ENCODE measurements at places on chromosomes 4 and X.
A peak's percentile ranks its signal among the peaks of the same experiment; 100 is the strongest.

GRCh38 chr4:77104791-77105540 is 29.2 kb upstream of the CCNI start:
- no peak for DNase-seq

DNA sequence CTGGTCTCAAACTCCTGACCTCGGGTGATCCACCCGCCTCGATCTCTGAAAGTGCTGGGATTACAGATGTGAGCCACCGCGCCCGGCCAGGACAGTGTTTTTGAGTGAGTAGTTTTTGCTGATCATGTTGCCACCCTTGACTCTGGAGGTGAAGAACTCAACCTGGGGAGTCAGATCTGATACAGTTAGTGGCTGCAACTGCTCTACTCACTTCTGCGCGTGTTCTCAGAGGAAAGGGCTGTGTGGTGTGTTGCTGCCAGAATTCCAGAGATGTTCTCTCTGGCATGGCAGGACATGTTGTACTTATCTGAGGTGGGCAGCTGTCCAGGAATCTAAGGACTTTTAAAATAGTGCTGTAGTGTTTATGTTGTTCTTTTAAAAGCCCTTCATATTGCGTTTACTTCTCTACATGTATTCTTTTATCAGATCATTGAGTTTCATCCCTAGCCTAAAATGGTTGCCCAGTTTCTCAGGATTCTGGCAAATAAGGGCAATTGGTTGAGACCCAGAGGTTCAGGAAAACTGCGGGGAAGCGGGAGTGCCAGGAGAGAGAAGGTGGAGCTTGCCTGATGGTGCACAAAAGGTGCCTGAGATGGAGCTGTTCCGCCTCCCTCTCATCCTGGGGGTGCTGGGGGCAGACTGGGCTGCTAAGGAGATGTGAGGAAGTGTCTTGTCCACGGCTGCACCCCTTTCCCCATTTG is 97.7 kb downstream of the ARHGAP10 start:
- DNase-seq: no peak

- DNase-seq: peak; percentile 60
These were observed 2.5 kb downstream of the CXorf38 start for GRCh38 chrX:40644821-40645358.

DNA sequence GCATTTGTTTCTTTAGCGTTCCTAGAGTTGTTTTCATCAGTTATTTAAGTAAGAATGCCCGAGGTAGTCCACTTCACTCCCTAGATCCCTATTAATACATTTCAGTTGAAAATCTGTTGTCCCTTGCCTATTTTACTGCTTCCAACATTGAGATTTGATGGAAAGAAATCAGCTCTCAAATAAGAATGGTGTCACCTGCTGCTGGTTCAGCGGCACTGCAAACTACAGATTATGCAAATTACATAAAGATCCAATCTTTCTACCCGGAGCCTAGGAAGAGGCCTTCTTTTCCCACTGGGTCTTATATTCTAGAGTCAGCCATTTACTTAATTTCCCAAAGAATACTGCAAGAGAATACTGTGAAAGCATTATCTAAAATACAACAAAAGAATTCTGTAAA is 597.6 kb upstream of the MAGEB2 start:
- no peak for DNase-seq

DNA sequence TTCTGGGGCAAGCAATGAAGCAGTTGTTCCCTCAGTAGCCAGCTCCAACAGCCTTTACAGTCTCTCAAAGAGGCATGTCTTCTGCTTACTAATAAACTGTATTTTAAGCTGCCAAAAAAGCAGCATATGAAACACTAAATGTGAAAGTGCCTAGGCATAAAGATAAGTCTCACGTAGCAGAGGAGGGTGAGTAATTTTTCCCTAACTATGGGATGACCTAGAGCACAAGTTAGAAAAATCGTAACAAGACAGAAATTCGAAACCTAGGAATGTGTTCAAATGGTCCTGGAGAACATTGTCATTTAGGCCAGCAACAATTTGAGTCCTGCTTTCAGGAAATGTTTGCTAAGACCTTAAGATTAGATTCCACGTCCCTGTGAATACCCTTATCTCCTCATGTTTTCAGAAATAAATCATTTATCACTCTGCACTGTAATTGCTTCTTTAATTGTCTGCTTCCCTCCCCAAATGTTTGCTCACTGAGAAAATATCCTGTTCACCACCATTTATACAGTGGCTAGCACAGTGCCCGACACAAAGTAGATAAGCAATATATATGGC is 222.2 kb downstream of the KCNIP4 start:
- no peak for DNase-seq

- DNase-seq: no peak
These were observed 14.3 kb upstream of the FAM241A start for GRCh38 chr4:112130906-112131305.

DNA sequence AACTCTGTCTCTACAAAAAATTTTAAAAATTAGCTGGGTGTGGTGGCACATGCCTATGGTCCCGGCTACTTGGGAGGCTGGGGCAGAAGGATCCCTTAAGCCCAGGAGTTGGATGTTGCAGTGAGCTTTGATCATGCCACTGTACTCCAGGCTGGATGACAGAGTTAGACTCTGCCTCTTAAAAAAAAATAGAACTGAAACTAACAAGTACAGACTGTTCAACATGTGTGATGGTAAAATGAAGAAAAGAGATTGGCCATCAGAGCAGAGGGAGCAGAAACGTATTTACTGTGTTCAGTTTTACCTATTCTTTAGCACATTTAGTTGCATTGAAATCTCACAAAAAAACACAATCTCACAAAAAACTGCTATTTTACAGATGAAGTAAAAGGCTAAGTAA is 77.9 kb upstream of the NAP1L5 start:
- no peak for DNase-seq

GRCh38 chr4:31124008-31124585 is 403.9 kb downstream of the PCDH7 start:
- DNase-seq: no peak

- DNase-seq: no peak
These were observed 66.1 kb downstream of the BMP3 start for GRCh38 chr4:81096566-81096965.

GRCh38 chr4:19319607-19320006 is 932.1 kb upstream of the SLIT2 start:
- no peak for DNase-seq

DNA sequence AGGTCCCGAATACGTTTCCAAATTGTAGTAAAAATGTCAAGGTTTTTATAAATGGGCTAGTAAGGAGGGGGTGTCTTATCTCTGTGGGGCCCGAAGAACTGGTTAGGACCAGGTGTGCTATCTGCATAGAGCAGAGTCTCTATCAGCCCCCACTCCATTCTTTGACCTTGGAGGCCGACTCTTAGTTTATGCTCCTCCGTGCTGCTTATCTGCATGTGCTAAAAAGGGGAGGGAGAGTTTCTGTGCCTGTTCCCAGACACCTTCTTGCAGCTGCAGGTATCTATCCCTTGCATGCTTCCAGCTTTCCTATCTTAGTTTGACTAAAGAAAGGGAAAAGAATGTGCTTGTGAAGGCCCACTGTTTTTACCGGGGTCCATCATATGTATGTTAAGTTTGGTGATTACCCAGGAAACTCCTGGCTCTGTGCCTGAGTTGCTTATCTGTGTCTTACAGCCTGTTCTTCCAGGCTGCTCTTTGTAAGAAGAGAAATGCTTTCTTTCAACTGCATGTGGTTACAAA is 28.6 kb upstream of the NAF1 start:
- DNase-seq: no peak

- DNase-seq: no peak
These were observed 21.7 kb upstream of the CXCL8 start for GRCh38 chr4:73718375-73719373.

GRCh38 chr4:76896614-76897535 is 1.1 kb downstream of the SOWAHB start:
- DNase-seq: no peak

- peak; percentile 26 for DNase-seq
These were observed 519 bp downstream of the SLC25A4 start for GRCh38 chr4:185143601-185143969.

- no peak for DNase-seq
These were observed 296.2 kb downstream of the FRMPD4 start for GRCh38 chrX:12434493-12434892.

GRCh38 chr4:75484190-75484589 is 30.0 kb downstream of the RCHY1 start:
- no peak for DNase-seq

- DNase-seq: no peak
These were observed 1206.1 kb downstream of the ARAP2 start for GRCh38 chr4:35038079-35038805.

DNA sequence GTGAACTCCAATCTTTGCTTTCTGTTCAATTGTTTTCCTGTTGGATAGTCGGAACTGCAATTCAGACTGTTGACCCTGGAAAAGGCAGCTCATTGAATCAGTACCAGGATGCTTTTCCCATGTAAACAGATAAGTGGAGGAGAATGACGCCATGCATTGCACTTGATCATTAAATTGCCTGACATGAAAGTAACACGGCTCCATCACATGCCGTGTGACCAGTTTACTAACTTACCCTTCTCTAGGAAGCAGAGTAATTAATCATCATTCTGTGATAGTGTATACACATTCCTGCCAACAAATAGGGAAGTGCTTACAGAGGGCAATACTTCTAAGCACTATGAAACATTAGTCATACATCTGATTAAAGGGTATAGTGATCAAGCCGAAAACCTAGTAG is 101.4 kb downstream of the PPARGC1A start:
- DNase-seq: peak; percentile 10

GRCh38 chr4:180571516-180572055 is 1671.6 kb upstream of the TENM3 start:
- DNase-seq: no peak

DNA sequence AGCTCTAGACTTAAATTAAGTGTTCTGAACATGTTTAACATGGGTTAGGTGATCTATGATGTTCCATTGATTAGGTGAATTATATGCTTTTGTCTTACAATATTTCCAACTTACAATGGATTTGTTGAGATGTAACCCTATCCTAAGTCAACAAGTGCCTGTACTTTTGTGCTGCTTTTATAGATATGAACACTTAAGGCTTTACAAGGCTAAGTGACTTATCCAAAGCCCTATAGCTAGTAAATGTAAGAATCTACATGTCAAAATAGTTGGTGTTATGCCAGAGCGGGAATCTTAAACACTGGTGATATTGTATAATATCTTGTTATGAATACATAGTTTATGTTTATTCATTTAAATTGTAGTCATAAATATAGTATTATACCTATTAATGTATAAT is 1629.1 kb upstream of the IGFBP7 start:
- no peak for DNase-seq

DNA sequence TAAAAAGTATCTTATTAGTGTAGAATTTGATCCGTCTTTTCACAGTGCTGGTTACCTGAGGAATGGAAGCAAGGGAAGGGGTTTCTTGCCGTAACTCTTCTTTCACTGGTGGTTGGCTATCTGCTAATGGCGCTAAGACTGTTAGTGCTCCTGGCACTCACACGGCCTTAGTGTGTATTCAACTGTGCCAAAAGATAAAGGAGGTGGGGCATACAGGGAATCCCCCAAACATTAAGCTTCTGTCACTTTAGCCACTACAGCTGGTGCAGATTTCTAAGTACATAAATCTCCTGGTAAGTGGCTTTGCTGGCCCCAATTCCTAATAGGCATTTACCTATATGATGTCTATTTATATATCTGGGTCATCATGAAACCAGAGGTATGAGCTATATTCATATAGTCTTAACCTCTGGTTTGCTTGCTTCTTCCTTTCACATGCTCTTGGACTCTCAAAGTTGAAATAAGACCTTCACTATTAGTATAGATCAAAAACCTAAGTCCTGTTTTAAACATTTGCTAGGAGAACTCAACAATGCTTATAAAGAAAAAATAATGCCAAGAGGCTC is 95.1 kb downstream of the TSPAN7 start:
- no peak for DNase-seq

- DNase-seq: no peak
These were observed 30.7 kb downstream of the EREG start for GRCh38 chr4:74395633-74396032.

GRCh38 chr4:62170235-62170634 is 970.1 kb downstream of the ADGRL3 start:
- no peak for DNase-seq

DNA sequence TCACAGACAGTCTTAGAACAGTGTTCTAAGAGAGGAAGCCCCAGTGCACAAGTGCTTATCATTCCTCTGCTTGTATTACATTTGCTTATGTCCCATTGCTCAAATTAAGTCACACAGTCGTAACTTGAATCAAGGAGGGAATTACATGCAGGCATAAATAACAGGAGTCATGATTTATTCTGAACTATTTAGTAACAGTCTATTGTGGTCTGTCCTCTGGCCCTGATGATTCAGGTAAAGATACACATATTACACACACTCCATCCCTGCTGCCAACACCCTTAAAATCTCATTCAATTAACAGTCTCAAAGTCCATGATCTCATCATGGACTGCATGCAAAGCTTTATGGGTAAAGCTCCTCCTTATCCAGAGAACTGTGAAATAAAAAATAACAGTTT is 60.1 kb downstream of the GRIA2 start:
- no peak for DNase-seq

DNA sequence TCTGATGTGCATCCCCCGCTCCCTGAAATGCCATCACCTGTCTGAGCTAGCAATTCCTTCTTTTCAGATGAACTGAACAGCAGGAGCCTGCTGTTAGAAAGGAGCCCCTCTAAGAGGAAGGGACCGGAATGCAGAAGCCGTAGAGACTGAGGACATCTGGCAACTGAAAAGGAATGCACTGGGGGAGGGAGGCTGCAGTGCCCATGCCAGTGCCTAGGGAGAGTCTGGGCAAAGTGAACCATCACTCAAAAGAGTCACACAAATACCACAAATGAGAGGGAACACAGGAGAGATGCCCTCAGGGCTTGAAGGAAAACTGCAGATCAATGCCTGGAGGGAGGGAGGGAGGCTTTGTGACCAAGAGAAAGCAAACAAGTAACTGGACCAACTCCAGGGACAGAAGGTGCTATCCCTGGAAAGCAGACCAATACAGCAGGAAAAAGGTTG is 93.9 kb upstream of the CBR4 start:
- DNase-seq: no peak

DNA sequence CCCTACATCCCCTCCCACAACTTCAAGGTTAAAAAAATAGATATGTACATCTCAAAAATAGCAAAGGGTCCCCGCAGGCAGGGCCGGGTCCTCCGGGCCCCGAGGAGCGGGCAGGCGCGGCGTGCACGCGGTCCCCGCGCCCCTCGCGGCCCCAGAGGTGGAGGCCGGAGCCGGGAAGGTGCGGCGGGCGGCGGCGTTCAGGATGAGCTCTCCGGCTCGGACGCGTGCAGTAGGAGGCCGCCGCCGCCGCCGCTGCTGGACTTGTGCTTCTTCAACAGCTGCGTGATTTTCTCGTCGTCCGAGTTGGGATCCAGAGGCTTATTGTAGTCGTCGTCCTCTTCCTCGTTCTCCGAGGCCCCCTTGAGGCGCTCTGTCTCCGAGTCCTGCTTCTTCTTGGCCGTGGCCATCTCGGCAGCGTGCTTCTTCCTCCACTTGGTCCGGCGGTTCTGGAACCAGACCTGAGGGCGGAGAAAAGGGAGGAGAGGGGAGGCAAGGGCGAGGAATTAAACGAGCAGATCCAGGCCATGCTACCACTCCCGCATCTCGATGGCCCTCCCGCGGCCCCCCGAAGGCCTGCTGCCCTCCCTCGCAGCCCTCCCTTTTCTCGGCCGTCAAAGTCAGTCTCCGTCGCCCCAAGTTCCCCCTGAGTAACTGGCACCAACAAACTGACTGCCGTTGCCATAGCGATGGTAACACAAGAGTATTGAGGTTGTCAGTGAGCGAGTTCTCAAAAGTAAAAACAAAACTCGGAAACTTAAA is 5.8 kb downstream of the NKX6-1 start:
- DNase-seq: peak; percentile 9

GRCh38 chr4:147944249-147944648 is 212.4 kb downstream of the ARHGAP10 start:
- peak; percentile 11 for DNase-seq

GRCh38 chrX:127259742-127260141 is 440.2 kb downstream of the PRR32 start:
- DNase-seq: no peak

GRCh38 chr4:151729731-151730559 is 30.9 kb downstream of the GATB start:
- DNase-seq: no peak
